ENCODE measurements at places on chromosomes 4 and X.

GRCh38 chr4:46986922-46987638, 6.3 kb downstream of the GABRA4 start:
- no peak for DNase-seq

GRCh38 chr4:17577665-17578481, 875 bp downstream of the LAP3 start:
- no peak for DNase-seq

DNA sequence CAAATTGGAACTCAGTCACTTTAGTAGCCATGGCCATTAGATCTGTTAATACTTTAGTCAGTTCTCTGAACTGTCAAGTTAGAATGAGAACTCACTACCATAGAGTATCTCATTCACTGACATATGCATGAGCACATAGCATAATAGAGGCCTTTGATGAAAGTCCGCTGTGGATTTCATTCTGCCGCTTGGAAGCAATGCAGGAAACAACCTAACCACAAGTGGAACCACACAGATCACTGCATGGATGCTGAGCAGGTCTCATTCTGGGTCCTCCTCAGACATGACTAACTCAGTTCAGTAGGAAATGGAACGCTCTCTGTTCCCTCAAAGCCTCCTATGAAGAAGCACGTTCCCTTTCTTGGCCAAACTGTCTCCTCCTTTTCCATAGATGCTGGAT, 1624.8 kb upstream of the TENM3 start:
- no peak for DNase-seq

DNA sequence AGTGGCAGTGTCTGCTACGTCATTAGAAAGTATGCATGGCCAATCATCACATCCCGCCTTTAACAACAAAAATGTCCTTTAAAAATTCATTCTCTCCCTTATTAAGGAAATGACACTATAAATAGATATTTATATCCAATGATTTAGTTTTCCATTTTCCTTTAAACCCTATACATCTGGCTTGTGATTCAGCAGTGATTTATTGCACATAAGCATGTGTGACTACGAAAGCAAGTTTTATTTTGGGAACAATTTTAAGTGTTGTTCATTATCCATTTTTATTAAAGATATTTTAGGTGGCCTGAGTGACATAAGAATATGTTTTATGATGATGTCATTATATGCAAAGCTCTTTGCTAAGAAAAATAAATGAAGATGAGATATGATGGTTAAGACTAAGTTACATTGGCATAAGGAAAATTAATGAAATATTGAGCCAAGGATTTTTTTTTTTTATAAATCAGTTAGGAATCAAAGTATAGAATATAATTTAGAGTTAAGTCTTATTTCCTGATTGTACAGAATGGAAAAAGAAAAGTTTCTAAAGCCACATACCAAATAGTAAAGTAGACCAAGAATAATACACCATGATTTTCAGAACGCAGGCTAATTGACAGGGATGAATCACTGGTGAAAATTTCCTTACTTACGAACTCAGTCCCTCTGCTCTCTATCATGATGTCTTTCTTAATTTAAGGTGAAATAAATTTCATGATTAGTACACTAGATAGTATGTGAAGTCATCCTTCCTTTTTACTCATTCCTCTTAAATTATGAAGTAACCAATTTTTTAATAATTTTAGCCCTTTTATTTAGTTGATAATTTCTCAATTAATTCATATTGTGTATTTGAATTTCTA, 822.4 kb downstream of the FAT4 start:
- no peak for DNase-seq

- DNase-seq, result no peak
These were observed 222.1 kb upstream of the TAPT1 start for GRCh38 chr4:16448241-16448840.

- no peak for DNase-seq
These were observed 127.6 kb upstream of the GATB start for GRCh38 chr4:151888367-151888866.

- DNase-seq, result no peak
These were observed 11.9 kb upstream of the MAOA start for GRCh38 chrX:43644124-43644701.

GRCh38 chr4:186148336-186148975, 42.9 kb upstream of the CYP4V2 start:
- DNase-seq, result no peak

DNA sequence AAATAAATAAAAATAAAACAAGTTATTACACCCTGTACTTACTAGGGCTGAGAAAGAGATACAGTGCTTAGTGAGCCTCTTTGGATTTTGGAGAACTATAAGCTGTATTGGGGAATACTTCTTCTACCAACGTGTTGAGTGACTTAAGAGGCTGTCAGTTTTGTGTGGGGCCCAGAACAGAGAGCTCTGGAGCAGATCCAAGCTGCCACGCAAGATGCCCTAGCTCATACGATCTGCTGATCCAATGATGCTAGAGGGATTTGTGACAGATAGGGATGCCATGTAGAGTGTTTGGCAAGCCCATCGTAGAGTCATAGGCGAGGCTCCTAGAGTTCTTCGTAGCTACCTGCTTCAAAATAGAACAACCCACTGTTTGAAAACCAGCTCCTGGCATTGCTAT, 60.3 kb upstream of the KLF3 start:
- DNase-seq, result no peak

DNA sequence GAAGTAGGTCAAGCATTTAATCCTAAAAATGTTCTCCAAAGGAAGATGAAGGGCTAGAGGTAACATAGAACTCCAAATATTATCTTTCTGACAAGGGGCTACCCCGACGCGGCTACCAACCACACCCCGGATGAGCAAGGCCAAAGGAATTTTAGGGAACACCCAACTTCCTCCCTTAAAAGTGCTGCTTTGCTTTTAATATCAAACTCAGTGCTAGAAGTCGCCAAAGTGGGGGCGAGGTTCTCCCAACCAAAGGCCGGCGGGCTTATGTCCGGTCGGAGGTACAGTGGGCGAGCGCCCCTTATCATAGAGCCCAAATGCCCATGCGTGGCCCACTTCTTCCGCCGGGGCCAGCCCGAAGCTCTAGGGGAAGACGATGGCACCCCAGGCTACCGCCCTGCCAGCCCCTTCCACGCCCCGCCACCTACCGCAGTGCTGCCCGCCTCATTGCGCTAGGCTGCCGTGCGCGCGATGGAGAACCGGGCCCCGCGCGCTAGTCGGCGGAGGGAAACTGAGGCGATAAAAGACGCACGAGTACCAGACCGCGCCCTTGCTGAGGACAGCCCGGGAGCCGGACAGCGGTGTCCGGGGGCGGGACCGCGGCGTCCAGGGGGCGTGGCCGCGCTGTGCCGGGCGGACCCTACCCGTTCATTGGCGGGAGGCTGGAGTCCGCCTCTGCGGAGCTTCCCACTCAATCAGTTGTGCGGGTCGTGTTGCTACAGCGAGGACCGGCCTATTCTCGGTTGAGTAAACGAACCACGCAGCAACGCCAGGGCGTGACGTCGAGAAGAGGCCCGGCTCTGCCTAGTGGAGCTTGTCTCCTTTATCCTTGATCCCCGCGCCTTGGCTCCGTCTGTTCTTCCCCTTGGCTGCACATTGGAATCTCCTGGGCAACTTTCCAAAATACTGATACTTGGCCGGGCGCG, at the start of gene ACOT9:
TSS of gene ACOT9 (minus strand) at position 580 of the 926 bp plus-strand sequence. CDS start at position 448, 132 bp downstream.
- peak; percentile 19 for DNase-seq

- no peak for DNase-seq
These were observed 5.3 kb upstream of the TRMT2B start for GRCh38 chrX:101057093-101057714.

DNA sequence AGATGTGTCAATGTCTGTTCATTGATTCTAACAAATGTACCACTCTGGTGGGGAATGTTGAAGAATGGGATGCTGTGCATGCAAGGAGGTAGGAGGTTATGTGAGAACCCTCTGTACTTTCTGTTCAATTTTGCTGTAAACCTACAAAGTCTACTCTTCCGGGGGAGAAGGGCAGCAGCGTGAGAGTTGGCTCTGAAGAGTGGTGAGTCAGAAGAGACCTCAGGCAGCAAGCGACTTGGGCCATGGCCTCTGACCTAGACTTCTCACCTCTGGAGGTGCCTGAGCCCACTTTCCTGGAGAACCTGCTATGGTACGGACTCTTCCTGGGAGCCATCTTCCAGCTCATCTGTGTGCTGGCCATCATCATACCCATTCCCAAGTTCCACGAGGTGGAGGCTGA, 26.7 kb downstream of the MANBA start:
- no peak for DNase-seq

DNA sequence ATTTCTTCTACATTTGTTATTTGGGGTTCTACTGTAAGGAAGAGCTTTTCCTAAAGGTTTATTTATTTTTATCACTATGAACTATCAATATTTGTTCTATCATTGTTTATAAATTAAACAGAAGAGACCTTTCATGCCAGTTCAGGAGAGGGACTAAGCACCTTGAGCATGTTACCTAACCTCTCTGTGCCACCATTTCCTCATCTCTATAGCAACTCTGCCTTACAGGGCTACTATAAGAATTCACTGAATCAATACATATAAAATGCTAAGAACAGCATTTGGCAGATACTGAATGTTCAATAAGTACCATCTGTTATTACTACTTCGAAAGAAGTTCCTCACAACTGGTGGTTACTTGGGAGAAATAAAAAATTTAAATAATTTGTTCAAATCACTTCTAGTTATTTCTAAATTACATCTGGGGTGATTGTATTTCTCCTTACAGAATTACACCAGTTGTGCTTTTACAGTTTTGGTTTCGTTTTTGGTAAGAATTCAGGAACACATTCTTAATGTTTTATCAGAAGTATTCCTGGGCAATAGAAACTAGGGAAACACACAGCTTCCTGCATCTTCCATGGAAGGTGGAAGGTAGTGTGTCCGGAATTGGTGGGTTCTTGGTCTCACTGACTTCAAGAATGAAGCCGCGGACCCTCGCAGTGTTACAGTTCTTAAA, 32.9 kb downstream of the EREG start:
- no peak for DNase-seq

GRCh38 chrX:29858714-29859113, 356.6 kb upstream of the MAGEB2 start:
- no peak for DNase-seq

DNA sequence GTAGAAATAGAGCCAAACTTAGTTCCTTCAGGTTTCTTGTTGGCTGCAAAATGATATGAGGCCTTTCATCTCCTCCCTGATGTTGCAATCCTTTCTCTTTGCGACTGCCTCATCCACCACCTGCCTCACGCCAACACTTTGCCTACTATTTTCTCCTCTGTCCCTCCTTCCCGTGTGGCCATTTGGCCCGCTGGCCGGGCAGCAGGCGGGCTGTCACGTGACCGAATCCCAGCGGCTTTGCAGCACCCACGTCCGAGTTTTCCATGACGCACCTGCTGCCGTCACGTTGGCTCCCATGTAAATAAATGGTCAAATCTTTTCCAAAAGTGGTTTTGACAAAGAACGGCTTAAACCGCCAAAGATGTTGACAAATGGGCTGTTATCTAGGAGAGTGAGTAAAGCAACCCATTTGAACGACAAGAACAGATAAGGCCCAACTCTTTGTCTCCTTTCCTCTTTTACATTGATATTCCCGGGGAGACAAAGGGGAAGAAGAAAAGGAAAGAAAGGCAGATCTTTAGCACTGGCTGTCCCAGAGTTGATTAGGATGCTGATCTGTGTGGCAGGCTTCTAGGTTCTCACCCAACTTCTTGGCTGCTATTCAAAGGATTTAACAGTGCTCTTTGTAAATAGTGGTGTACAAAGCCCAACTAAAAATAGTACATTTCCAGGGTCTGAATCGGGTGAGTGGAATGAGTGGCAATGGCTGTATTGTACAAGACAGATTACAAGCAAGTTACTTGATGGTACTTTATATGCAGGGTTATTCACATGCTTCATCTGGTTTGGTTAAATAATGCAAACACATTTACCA, 174.2 kb upstream of the JADE1 start:
- DNase-seq, result no peak

GRCh38 chr4:181470306-181470705, 772.9 kb upstream of the TENM3 start:
- DNase-seq, result no peak

- no peak for DNase-seq
These were observed 58.8 kb downstream of the SPRY1 start for GRCh38 chr4:123455360-123455759.

DNA sequence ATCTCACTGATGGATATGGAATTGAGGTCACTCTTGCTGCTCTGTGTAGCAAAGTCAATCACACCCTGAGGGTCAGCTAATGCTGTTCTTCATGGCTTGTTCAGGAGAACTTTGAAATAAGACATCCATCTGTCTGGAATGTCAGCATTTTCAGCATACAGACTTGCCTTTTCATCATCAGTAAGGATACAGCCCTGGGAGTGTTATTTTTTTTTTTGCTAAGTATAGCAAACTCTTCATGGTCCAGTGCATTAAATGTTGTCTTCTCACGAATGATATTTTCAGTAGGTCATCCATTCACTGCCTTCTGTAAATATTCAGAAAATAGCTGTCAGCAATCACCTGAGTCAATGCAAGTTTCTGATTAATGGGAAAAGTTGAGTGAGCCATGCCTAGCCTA, 268.8 kb upstream of the SMIM31 start:
- DNase-seq, result no peak

DNA sequence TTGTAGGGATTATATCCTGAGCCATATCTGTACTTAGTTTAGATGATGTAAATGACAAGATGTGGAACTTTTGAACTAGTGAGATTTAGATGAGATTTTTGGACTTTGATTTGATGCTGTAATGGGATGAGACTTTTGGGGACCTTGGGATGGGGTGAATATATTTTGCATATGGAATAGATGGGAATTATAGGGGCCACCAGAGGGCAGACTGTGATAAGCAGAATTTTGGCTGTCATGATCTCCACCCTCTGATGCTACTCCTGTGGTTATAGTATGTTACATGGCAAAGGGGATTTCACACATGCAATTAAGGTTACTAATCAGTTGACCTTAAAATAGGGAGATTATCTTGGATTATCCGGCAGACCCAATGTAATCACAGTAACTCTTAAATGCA, 214.0 kb upstream of the NHS start:
- DNase-seq, result no peak

DNA sequence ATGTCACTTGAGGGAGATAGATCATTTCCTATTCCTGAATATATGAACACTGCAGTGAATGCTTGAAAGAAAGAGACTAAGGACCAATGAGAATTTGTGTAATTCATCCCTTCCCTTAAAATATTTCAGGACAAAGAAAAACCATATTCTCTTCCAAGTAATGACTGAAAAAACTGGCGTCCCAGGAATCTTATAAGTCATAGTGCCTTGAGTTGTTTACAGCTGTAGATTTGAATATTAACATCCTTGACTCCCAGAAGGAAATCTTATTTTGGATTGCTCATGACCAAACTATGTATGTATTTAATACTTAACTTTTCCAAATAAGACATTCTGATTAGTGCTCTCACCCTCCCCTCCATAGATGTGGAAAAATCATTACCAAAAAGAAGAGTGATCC, 55.5 kb downstream of the CLDN22 start:
- DNase-seq, result no peak
